Stimulated activated CD8-positive, alpha-beta memory T cell treated with anti-CD3 and anti-CD28 coated beads, Interleukin-4, amount 100 ng/mL, for 1 hour (primary cell): ENCODE measurements at places on chromosomes 7 and 10.

DNA sequence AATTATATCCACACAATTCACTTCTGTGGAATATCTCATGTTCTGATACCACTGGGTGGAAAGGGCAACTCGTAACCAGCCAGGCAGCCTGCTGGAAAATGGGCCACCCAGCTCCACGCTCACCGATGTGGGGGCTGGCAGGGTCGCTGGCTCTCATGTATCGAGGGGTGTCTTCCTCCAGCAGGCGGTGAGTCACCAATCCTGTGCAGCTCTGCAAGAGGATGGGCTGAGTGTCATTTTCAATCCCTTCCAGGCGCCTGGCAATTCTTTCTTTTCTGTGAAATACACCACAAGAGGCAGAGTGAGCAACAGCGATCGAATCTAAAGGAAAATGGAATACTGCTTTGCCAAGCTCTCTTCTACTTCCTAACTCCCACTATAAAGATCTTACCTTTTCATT is 80.1 kb downstream of the SVIL start:
- DNase-seq: no peak

DNA sequence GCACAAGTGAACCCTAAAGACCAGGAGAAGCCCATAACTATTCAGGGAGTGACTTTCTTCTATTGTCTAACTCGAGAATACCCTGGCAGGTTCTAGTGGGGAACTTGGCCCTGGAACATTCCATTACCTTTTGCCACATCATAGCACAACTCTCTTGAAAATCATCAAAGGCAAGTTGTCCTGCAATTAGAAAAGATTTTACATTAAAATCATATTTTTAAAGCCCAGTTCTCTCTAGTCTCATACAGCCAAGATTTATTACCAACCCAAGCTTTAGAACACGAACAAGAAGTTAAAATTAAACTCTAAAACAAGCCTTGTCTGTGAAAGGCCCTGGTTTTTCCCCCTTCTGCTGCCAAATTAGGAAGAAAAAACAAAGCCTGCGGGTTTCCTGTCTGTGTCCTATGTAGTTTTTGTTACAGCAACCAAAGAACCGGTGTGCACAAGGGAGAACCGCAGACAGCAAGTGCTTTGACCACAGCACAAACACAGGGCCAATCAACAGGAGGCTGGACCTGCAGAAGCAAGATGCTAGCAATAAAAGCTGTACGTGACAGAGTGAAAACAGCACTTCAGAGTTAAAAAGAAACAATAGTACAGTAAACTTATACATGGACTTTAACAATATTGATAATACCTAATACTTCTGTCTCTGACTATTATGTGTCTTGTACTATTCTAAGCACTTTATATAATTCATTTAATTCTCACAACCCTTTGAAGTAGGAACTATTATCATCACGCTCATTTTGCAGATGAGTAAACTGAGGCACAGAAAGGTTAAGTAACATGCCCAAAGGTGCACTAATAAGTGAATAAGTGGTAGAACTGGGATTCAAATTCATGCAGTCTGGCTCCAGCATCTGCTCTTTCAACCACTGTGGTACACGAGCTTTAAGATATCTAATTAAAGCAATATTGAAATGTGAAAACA is 65.8 kb downstream of the STK17A start:
- DNase-seq: peak; percentile 51

- no peak for DNase-seq
These were observed 65.2 kb upstream of the OGDHL start for GRCh38 chr10:49827297-49827696.

GRCh38 chr10:69828144-69828870 is 26.6 kb downstream of the COL13A1 start:
- no peak for DNase-seq

GRCh38 chr7:523347-524336 is 4.0 kb upstream of the PDGFA start:
- no peak for DNase-seq
